Hepatic stellate cell (primary cell): ENCODE measurements at places on chromosomes 13 and 19.
A peak's percentile ranks its signal among the peaks of the same experiment; 100 is the strongest.

GRCh38 chr13:29922896-29923295 is 72.5 kb upstream of the UBL3 start:
- DNase-seq, result no peak

GRCh38 chr19:49889687-49890348 is 6.9 kb downstream of the IL4I1 start:
- DNase-seq, result peak; percentile 62

- peak; percentile 82 for DNase-seq
These were observed 39.5 kb downstream of the DHRS12 start for GRCh38 chr13:51764184-51765141.

- no peak for DNase-seq
These were observed 67.7 kb downstream of the KCTD15 start for GRCh38 chr19:33864311-33864850.

- no peak for DNase-seq
These were observed 139.2 kb downstream of the TNFSF13B start for GRCh38 chr13:108408672-108409071.

DNA sequence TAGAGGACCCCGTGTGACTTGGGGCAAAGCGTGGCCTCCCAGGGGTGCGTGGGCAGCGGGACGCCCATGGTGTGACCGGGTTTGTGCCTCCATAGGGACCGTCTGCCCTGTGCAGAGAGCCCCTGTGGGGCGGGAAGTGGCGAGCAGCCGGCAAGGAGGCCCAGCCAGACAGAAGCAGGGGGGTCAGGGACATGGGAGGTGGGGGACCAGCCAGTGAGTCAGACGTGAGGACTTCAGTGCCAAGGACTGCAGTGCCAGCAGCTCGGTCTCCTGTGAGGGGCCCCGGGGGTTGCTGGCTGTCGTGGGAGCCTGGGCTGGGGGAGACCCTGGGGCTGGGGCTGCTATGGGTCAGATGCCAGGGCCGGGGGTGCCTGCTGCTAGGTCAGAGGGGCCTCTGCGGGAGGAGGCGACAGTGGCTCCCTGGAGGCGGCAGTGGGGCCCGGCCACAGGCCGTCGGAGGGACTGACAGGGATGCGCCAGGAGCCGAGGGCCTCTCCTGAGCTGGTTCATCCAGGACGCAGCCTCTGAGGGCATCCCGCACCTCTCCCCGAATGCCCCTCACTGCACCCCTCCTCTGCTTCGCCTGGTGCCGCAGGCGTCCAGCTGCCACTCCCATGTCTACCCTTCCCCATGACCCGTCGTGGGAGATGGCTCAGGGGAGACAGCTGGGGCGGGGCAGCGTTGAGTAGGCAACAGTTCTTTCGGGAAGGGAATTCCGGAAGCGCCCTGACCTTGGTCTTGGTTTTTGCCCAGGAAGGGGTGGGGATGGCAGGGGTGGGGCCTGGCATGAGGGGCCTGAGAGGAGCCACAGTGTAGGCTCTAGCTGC is 80.0 kb downstream of the KDM4B start:
- peak; percentile 91 for DNase-seq

- no peak for DNase-seq
These were observed 31.2 kb upstream of the CACNA1A start for GRCh38 chr19:13537454-13537853.

DNA sequence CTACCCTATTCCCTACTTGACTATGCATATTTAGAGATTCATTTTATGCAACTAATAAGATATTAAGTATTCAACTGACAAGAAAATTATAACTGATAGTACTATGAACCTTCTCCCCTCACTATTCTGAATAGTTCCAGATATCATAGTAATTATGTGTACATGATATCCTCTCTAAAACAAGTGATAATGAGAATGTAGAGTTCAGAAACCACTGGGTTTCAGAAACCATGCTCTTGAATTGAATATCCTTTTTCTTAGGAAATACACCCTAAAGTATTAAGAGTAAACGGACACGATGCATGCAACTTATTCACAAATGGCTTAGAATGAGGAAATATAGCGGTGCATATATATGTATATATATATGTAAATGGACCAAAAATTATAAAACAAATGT is 160.9 kb downstream of the TBC1D4 start:
- DNase-seq, result no peak

DNA sequence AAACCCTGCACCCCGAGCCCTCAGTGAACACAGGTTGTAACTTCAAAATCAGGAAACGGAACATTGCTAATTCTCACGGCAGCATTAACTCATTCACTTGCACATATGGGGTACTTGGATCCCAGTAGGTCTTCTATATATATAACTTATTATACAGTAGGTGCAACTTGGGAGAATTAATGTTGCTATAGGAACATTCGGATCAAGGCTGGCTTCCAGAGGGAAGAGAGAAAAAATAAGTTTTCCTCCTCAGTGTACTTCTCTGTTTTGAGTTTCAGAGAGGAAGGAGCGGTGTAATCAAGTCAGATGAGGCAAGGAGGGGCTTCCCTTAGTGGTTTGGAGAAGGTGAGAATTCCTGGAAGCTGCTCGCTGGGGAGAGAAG is 90.9 kb upstream of the ZNF507 start:
- no peak for DNase-seq

GRCh38 chr19:29940971-29941585 is 961 bp upstream of the URI1 start:
- DNase-seq, result no peak

GRCh38 chr19:41606215-41606837 is 20.5 kb downstream of the CEACAM4 start:
- no peak for DNase-seq

- no peak for DNase-seq
These were observed 159.6 kb upstream of the ATXN8OS start for GRCh38 chr13:69948016-69948415.

DNA sequence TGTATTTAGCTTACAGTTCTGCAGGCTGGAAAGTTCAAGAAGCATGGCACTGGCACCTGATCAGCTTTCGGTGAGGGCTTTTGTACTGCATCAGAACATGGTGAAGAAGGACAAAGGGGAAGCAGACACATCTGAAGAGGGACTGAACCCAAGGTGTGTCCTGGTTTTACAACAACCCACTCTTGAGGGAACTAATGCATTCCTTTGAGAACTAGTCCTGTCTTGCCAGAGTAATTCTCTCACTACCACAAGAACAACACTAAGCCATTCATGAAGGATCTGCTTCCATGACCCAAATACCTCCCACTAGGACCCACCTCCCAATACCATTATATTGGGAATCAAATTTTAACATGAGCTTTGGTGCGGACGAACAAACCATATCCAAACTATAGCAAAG is 93.6 kb downstream of the RFC3 start:
- no peak for DNase-seq

- peak; percentile 68 for DNase-seq
These were observed 31.5 kb upstream of the HIF3A start for GRCh38 chr19:46265217-46265828.
